ENCODE measurements at places on chromosomes 6 and 20.

DNA sequence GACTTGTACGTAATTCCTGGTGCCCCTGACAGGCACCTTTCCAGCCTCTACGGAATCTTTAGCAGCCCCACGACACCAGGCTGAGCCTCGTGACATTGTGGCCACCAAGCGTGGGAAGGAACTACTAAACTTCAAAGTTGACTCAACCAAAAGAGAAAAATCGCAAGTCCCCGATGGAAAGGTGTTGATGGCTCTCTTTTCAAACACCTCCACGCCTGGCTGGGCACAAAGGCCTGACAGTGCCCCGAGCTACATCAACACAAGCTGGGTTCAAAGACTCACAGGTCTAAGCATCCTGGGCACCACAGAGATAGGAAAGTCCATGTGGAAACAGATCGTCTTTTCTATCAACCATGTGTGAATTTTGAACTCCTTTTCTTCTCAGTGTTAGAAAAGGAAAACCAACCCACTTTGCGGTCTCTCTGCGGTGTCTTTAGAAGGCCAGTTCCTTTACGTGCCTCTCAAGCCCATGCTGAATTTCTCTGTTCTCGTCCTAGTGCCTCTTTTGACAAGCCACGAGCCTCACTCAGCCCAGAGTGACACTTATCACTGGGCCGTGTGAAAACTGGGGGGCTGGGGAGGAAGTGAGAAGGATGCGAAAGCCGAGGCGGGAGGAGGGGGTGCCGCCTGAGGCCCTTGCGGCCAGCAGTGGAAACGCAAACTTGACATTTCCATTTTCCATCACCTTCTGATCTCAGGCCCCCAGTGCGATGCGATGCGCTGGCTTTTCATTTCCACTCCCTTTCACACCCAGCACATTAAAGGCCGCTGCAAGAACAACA is 59.4 kb downstream of the GFOD1 start:
- no peak for DNase-seq

DNA sequence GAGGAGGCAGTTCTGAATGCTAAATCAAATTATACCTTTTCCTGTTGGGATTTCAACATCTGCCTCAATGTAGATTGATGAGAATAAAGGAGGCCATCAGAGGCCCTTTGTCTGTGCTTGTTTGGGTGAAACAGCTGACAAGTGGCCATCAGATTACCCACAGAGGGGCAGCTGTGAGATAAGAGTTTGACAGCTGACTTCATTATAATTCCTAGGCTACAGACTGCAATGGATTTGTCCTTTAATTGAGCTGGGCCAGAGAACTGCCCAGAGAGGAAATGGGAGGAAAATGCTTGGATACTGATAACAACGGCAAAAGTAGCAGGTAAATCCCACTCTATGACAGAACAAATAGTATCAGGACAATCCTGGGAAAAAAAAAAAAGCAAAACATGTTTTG is 649.4 kb downstream of the HDGFL1 start:
- no peak for DNase-seq

- DNase-seq, result no peak
These were observed 363.1 kb upstream of the AGPAT4 start for GRCh38 chr6:161636882-161637430.

DNA sequence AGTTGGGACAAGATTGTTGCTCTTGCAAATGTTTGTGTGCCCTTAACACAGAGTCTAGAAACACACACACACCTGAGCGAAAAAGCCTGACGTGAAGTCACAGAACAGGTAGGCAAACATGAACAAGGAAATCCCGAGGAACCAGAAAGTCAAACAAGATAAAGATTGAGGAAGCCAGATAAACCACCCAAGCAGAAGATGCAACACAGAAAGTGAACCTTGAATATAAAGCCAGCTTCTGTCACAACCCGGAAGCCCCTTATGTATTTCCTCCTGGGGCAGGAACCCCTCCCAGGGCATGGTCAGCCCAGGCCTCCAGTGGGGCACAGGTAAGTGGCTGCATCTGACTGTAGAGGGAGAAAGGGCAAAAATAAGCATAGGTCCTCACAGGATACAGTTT is 158.2 kb upstream of the SUPT3H start:
- no peak for DNase-seq

- DNase-seq, result no peak
These were observed 716.4 kb upstream of the CITED2 start for GRCh38 chr6:140090871-140091270.

DNA sequence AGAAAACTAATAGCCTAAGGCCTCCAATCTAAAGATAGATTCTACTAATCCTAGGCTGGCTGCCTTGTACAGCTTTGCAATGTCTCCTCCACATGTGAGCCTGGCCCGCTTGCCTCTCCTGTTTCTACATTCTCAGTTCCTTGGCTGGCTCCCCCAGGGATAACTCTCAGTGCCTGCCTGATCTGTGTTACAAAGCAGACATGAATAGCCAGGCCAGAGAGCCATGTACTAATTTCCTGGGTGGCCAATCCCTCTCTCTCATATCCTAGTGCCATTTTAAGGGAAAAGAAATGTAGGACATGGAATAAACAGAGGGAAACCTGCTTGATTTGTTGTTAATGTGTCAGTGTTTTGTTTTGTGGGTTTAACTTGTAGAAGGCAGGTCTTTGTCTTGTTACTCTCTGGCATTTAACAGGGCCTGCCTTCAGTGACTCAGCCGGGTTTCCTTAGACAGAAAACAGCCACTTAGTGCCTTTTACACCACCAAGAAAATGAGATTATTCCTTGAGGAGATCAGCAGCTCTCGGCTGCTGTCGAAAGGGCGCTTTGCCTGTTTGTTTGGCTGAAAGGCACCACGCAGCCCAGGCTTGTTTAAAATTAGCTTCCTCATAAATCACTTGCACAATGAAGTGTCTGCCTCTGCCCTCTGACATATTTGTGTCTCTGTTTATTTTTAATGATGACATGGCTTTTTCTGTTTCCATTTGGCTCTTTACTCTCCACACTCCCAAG is 702.7 kb downstream of the MAFB start:
- peak; percentile 58 for DNase-seq

DNA sequence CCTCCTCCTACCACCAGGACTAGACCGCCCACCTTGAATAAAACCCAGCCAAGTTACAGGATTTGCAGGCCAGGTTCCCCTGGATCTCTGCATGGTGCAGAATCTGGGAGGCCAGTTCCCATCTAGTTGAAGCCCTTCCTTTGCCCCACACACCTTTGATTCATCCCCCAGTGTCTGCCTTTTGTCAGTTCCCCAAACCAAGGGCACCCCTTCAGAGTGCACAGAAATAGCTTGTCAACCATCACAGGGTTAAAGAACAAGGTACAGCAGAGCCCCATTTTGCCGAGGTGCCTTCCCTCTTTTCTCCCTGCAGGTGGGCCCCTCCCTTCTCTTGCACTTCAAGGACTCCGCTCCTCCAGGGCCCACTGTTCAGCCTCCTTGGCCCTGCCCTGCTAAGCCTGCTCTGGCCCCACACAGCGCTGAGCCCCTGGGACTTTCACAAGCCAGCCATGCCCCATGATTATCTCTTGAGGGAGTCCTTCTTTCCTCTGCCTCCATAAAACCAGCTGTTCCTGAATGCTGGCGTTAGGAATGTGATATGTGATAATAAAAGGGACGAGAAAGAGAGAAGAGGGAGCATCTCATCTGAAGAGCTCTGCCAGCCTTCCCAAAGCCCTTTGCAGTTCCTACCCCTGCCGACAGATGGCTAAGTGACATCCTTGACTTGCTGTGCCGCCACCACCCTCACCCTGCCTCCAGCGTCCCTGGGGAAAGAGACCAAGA is 280.3 kb downstream of the CDC5L start:
- peak; percentile 73 for DNase-seq

DNA sequence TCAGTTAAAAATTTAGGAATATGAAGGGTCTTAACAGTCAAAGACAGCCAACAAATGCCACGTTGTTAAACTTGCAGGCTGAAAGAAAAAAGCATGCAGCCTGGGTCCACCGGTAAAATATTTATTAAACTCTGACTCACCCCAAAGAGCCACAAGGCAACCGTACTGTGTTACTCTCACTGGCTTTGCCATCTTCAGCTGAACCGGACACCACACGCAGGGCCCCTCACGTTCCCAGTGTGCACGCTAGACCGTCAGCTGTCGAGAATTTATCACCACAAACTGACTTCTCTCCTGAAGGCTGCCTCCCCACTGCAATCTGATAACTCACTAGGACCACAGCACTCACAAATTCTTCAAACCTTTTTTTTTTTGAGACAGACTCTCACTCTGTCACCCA is 30.7 kb downstream of the HUS1B start:
- no peak for DNase-seq

DNA sequence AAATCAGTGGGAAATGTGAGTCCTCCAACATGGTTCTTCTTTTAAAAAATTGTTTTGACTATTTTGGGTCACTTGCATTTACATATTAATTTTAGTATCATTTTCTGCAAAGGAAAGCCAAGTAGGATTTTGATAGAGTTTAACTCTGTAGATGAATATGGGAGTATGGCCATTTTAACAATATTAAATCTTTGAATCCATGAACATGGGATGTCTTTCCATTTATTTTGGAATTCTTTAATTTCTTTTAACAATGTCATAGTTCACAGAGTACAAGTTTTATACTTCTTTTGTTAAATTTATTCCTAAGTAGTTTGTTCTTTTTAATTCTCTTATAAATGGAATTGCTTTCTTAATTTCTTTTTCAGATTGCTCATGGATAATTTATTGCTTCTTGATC is 56.5 kb upstream of the ARMC2 start:
- no peak for DNase-seq

GRCh38 chr6:32439602-32440214 is at the start of gene HLA-DRA:
Gene HLA-DRA (plus strand): TSS chr6:32439887. CDS start chr6:32439951, 64 bp downstream.
- DNase-seq, result no peak

All from ecto neural progenitor cell (in vitro differentiated cells).